ENCODE measurements at places on chromosomes 1 and 21.

- DNase-seq = no peak
Observed at GRCh38 chr21:38982804-38983203, 177.1 kb downstream of the ETS2 start.

- DNase-seq = peak; percentile 8
Observed at GRCh38 chr1:91718877-91719276, 167.1 kb downstream of the TGFBR3 start.

DNA sequence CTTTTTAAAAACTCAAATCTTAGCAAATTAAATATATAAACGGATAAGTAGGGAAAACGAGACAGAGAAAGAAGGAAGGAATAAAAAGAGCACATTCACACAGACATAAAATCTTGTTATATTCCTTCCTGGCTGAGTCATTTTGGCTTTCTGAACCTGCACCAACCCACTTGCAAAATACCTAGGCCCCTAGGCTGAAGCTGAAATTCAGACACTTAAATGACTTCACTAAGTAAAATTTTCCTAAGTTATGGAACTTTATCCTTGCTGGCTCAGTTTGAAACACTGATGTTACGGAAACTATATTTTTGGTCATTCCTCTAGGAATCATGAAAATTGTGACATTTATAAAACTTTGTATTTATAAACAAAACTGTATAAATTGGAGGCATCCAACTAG is 462.8 kb upstream of the NFIA start:
- no peak for DNase-seq

DNA sequence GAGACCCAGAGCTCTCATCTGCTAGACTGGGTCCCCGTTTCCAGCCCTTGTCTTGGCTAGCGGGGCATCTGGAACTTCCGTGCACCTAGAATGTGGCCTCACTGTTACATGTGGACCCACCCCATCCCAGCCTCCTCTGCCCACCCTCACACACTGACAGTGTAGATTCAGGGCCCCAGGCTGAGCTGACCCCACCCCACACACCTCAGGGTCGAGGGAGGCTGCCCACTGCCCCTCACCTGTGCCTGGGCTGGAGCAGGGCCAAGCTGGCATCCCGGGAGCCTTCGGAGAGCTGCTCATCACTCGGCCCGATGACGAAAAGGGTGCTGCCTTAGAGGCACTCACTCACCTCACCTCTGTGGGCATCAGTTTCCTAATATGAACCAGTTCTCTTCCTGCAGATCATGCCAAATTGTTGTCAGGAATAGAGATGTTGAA is 11.1 kb downstream of the ACOT11 start:
- no peak for DNase-seq

DNA sequence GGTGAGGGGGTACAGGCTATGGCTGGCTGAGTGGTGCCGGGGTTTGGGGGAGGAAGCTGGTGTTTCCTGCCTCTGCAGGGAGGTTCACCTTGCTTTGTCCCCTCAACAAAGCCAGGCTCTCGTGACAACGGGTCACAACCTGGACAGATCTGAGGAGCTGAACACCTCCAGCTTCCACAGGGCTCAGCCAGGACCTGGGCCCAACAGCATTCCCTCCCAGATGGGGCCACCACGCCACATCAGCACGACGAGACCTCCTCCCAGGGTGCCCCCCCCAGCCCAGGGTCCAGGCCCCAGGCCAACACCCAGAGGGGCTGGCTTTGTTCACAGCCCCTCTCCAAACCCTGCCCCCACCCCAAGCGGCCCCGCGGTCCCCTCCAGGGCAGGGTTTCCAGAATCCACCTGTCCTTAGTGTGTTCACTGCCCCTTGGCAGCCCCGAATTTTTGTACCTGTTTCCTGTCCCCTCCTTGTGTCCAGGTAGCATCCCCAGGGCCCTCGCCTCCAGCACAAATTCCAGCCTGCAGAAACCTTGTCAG is 34.7 kb downstream of the UBE2G2 start:
- no peak for DNase-seq

GRCh38 chr1:244732851-244733450 is 80.0 kb downstream of the DESI2 start:
- DNase-seq = no peak

GRCh38 chr1:179303200-179303785 is 9.7 kb downstream of the SOAT1 start:
- DNase-seq = no peak

DNA sequence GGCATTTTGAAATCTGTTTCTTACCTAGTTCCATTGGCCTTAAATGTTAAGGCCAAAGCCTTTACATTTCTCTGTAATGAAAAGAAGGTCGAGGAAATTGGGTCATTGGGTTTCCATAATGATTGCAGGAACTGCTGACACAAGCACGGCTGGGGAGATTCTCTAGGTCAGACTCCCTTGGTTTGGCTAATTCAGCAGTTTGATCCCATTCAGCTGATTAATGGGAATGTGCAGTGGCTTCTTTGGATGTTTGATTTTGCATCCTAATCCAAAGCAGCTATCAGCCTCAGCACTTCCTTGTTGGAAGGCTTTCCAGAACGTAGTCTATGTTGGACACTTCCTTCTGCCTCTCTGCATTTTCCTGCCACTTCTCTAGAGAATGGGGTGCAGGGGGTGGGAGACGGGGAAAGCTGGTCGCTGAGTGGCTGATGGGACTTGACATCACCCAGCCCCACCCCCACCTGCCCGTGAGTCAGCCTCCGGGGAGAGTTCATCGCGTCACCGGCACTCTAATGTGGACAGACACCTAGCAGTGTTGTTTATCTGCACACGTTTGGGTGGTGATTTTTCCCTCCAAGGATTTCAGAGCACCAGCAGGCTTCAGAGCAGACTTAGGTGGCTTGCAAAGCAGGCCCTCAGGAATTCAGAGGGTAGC is 5.4 kb downstream of the PSEN2 start:
- peak; percentile 29 for DNase-seq

DNA sequence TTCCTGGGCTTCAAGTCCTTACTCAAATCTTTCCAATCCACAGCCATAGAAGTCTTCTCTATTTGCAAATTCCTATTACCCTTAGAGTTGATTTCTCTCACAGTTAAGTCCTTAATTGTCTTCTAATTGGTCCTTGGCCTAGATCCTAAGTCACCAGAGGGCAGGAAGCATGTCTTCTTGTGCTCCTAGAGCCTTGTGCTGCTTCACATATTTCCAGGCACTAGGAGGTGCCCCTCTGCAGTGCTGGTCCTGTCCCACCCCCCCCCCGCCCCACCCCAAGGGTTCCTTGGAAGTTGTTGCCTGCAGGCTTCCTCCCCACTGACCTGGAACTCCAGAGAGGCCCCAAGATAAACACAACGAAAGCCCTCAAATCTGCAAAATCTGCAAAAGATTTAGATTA is 28.1 kb upstream of the TARBP1 start:
- no peak for DNase-seq

DNA sequence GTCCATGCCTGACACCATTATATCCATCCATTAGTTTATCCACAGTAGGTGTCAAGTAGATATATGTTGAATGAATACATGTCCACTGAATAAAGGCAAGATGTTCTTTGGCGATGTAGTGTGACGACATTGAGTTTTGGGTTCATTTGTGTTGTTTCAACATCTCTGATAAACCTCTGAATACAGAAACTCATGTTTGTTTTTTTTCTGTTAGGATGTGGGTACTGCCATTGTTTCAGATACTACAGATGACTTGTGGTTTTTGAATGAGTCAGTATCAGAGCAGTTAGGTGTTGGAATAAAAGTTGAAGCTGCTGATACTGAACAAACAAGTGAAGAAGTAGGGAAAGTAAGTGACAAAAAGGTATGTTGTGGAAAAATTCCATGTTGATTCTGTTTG is 28.1 kb downstream of the MDM4 start:
- no peak for DNase-seq

DNA sequence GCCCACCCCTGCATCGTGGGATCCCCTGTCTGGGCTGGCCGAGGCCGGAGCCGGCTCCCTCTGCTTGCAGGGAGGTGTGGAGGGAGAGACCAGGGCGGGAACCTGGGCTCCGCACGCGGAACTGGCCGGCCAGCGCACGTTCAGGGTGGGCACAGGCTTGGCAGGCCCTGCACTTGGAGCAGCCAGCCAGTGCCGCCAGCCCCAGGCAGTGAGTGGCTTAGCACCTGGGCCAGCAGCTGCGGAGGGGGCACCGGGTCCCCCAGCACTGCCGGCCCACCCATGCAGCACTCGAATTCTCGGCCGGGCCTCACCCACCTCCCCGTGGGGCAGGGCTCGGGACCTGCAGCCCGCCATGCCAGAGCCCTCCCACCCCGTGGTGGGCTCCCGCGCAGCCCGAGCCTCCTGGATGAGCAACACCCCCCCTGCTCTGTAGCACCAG is 422.6 kb downstream of the AMY1C start:
- no peak for DNase-seq

- DNase-seq = no peak
Observed at GRCh38 chr1:28976248-28976647, 61.9 kb downstream of the EPB41 start.

GRCh38 chr1:190244406-190244805 is 233.3 kb downstream of the BRINP3 start:
- no peak for DNase-seq

GRCh38 chr1:28579401-28579800 is 12.7 kb upstream of the RAB42 start:
- DNase-seq = no peak

DNA sequence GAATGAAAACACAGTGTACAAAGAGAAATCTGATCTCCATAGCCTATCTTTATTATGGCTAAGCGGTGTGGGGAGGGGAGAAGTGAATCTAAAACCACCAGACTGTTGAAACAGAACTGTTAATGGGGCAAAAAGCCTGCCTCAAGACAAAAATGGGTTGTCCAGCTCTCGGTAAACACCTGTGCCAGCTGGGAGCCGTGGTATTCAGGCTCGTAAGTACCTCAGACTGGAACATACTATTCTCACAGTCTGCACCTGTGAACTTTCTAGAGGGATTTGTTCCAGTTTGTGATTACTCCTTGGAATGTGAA is 42.7 kb upstream of the ATP1A1 start:
- no peak for DNase-seq

Measured in LoVo (cell line).